ENCODE measurements at places on chromosomes 3 and 15. TPM values are rescaled to one million over a fixed set of nuclear protein-coding genes. Genes with fewer than 3 reads are reported as not detected.

Gene ZNF620
- 0.82 TPM for total RNA-seq

GRCh38 chr3:127339928-127340861 is 52.3 kb upstream of the PRR20G start:
- no peak for DNase-seq

- no peak for DNase-seq
Observed at GRCh38 chr3:75193797-75194196, 470.3 kb upstream of the FRG2C start.

DNA sequence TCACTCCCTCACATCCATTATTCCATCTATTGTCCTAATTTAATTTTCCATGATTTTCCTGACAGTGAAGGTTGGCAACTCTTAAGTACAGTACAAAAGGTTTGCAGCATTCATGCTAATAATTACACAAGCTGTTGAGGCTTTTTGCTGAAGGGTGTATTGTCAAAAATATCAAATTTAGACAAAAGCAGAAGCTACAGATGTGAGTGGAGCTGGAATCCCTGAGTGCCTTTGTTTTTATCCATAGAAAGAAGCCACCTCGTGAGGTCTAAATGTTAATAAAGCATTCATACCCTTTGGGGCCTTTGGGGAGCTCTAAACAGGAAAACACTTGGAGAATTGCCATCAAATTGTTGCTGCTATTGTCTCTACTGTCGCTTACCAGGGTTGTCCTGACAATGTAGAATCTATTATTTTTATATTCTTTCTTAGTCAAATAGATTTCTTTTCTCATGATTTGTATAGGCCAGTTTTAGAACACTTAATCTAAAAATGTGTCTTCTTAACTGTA is 185.8 kb upstream of the ROBO1 start:
- no peak for DNase-seq

GRCh38 chr15:78363381-78363734 is 23.2 kb downstream of the CRABP1 start:
- no peak for DNase-seq

DNA sequence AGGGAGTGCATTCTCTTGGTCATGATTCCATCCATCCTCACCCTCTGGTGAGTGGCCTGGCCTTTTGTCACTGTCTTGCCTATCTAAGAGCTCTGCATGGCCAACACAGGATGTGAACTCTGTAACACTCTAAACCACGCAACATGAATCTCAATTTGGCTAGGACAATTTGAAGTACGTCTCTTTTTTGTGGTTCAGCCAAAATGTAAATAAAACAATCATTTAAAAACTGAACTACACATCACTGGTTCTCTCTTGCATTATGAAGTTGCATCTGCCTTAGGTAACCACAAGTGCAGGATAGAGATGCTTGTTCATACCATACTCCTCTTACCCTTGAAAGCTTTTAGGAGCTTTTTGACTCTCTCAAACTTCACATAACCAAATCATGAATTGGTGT is 27.3 kb downstream of the CCR3 start:
- no peak for DNase-seq

Data from CD4-positive, alpha-beta T cell (primary cell).